Kidney capillary endothelial cell (primary cell): ENCODE measurements at places on chromosomes 1 and 21.

DNA sequence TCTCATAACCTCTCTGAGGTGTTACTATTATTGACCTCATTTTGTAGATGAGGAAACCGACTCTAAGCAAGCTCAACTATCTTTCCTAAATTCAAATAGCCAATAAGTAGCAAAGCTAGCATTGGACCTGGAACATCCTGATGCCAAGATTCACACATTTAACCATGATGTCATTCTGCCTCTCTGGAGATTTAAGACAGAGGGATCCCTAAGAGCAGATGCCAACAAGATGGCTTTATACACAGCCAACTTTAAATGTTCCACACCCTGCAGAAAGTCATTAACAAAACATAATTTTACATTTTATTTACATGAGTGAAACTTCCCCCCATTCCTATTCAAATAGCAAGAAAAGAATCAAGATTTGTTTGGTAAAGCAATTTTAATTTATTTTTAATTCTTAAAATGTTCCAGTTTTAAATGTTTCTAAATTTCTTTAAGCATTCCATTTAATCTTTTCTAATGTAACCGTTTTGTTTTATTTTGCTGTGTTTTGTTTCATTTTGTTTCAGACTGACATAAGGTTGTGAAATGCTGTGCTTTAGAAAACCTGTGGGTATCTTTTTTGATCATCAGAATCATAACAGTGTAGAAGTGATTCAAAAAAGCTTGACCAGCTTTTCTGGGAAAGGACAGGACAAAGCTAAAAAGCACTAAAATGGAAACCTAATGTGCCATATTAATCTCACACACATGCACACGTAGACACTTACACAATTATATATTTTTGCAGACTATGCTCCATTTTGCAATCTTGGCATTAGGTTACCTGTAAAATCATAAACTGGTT, 7.6 kb upstream of the VAV3 start:
- DNase-seq = no peak

DNA sequence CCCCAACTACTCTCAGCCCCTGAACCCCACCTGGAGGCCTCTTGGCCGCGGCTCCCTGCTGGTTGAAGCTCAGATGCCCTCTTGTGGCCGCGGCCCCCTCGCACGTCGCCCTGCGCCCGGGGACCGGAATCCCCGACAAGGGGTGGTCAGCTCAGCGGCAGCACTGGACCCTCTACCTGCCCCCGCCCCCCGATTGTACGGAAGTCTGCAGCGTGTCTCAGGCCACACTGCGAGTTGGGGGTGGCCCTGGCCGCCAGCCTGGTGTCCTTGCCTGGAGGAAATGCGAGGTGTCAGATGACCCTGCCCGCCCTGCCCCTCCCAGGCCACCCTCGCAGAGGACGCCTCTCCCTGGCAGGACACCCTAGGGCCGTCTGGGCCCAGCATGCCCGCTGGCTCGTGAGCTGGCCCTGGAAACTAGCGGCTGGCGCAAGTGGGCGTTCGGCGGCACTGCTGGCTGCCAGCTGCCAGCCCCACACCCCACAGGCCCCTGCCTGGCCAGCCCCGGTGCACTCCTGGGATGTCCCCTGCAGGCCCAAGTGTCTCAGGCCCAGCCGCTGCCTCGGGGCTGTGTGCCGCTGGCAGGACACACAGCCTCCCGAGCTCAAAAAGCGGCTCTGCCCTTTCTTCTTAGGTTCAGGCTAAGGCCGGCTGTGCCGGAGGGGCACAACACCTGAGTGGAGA, 60.8 kb downstream of the EDN2 start:
- no peak for DNase-seq

DNA sequence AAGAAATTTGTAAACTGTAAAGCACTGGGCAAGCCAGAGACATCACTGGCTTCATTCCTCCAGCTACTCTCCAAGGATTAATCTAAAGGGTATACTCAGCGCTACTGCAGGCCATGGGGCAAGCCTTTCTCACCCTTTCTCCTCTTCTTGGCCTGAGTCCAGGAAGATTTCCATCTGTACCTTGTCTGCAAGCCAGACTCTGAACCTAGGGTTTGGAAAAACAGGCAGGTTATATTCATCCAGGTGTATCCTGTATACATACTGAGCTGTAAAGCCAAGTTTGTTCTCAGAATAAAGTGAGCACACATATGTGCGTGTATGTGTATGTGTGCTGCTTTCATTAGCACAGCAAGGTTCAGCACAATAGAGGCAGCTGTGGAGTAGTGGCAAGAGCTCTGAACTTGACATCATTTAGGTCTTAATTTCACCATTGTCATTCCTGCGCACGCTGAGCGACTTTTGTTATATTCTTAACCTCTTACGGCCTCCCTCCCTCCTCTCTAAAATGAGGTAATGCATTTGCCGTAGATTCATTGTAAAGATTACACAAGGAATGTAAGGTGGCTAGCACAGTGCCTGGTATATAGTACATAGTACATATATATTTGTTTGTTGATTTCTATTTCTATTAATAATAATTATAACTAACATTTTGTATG, 128.1 kb upstream of the JUN start:
- no peak for DNase-seq

- DNase-seq = no peak
Observed at GRCh38 chr1:1219341-1219740, 5.4 kb upstream of the TNFRSF4 start.

DNA sequence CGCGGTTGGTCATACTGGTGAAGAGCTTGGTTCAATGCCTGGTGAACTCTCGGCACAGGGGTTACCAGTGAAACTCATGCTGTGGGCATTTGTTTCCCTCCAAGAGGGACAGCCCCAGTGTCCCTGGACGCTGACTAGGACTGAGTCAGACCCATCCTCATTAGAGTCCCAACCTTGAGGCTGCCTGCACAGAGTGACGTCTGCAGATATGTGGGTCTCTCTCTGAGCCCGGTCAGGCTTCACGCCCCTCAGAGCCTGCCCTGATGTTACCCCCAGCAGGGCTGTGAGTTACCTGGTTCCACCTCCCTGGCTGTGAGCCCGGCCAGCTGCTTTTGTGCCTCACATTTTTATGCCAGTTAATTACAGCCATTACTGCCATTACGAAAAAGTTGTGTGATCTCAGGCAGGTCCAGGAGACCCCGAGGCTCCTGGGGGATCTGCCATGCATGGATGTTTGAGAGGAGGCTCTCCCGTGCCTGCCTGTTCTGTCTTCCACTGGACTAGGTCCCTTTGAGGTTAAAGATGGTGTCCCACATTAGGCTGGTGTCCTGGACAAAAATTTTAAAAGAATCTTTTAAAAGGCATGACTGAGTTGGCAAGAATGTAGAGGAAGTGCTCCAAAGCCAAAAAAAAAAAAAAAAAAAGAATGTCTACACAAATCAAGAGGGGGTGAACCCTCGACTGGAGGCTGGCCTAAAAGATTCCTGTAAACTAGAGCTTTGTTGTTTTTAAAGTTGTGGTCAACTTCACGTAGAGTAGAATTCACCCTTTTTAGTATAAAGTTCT, 36.6 kb upstream of the PADI1 start:
- no peak for DNase-seq

DNA sequence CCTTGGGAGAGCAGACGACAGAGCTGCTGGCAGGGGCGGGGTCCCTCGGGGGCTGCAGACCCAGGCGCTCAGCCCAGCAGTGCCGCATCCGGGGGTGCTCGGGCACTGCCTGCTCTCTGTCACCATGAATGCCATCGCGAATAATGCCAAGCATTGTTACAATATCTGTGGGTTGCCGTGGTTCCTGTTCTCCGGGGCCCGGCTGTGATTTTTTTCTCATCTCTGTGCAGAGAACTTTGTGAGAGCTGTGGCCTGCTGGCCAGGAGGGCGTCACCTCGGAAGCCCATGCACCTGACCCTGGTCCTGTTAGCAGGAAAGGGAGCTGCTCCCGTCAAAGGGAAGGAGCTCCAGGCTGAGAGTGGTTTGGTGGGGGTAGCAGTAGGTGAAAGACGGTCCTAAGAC, 70.4 kb downstream of the PRDM16 start:
- DNase-seq = no peak

GRCh38 chr1:23492132-23492720, 8.2 kb upstream of the ASAP3 start:
- DNase-seq = no peak
